ENCODE measurements at places on chromosomes 2 and 18. TPM values are rescaled to one million over a fixed set of nuclear protein-coding genes. Genes with fewer than 3 reads are reported as not detected.

Gene B3GNT7
- total RNA-seq = 1.7 TPM

Gene LYG2
- not detected for total RNA-seq

Gene NXPH2
- 1.0 TPM for total RNA-seq

Gene RELCH
- total RNA-seq = 26.6 TPM

Gene TLX2
- total RNA-seq = not detected

Gene SERPINB12
- total RNA-seq = not detected

DNA sequence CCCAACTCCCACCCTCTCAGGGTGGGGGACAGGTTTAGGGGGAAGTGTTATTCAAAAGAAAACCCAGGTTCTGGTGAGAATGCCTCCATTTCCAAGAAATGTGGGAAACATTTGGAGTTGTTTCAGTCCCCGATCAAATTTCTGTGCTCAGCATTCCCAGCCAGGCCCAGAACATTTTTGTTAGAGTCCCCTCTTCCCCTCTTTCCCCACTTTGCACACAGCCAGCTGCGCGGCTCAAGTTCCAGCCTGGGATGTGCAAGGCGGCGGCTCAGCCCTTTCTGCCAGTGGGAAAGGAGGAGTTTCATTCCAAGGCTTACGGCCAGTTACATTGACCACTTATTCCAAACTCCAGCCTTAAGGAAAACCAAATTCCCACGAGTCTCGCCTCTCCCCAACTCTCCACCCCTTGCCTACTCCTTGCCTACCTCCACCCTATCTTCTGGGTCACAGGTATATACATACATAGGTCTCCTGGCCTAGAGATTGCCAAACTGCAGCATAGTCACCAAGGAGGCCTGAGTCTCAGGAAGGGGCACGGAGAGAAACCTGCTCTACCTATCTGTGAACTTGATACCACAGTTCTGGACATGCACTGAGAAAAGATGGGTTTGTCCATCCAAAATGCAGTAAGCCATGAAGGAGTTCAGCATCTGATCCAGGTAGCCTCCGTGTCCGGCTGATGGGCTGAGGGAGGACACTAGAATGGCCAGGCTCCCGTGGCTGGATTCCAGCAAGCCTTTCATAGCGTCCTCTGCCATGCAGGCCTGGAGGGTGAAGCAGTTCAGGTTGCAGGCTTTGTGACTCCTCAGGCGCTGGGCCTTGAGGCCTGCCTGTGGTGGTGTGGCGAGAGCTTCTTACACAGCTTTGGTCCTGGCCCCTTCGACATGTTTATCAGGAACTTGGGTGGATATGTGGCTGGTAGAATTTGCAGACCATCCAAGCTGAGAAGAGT is 154.5 kb downstream of the ZFP36L2 start:
- no peak overlapping the region for H3K27ac ChIP-seq
- no peak overlapping the region for H3K4me3 ChIP-seq
- H3K27me3 ChIP-seq = peaks cover 5% of the 10 kb centered on the region
- H3K36me3 ChIP-seq = no peaks in the 10 kb centered on the region

DNA sequence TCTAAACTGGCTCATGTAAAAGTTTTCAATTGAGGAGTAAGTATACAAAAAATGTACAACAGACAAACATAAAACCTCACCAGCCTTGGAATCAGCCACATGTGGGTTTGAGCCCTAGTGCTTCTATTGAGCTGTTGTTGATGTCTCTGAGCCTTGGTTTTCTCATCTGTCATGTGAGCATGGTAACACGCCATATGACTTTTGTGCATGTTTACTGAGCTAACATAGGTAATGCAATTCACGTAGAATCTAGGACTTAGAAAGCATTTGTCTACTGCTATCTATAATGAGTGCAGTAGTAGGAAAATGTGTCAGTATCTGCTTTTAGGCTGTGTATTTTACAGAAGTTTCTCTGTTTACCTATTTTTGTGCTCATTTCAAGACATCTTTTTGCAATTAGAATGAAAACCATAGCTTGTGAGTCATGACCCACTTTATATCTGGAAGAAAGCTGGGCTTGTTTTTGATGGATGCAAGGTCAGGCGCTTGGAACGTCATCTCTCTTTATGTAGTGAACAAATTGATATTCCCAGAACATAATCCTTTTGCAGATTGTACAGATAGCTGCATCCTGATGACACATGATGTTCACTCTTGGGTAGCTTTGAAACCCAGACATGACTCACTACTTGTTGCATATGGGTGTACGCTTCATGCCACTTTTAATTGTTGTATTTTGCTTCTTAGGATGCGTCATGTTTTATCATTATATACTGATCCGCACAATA is 94.3 kb downstream of the RNF144A start:
- peak overlapping the region; percentile 7 for H3K4me3 ChIP-seq
- H3K27me3 ChIP-seq = no peaks in the 10 kb centered on the region
- peaks cover 71% of the 10 kb centered on the region for H3K4me1 ChIP-seq
- DNase-seq = peak; percentile 100
- peak overlapping the region; percentile 97 for H3K27ac ChIP-seq

DNA sequence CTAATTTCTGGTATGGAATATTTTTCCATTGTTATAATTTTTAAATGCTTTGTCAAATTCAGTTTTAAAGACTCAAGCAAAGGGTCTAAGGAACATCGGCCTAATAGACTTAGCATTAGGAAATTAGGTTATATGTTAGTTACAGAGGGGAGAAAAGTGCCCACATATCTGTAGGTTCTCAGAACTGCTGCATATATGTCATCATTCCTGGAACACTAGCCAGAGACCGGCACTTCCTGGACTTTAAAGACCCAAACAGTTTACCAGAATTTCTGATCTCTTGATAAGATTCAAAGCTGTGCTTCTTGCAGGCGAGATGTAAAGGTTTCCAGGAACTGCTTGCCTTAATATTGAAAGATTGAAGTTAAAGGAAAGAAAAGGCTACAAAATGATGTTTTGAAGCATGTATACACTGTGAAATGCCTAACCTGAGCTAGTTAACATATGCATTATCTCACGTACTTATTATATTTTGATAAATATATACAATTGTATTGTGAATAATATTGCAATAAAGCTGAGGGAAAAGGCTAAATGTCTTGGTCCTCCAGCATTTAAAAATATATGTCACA is 993.6 kb downstream of the LRP1B start:
- H3K4me3 ChIP-seq = no peak overlapping the region
- no peak overlapping the region for H3K27ac ChIP-seq
- no peak for DNase-seq
- no peaks in the 10 kb centered on the region for H3K36me3 ChIP-seq

- no peaks in the 10 kb centered on the region for H3K36me3 ChIP-seq
- DNase-seq = no peak
- no peak overlapping the region for H3K4me3 ChIP-seq
- no peak overlapping the region for H3K27ac ChIP-seq
Observed at GRCh38 chr2:56148825-56149224, 35.0 kb upstream of the CCDC85A start.

- no peaks in the 10 kb centered on the region for H3K27me3 ChIP-seq
- peak overlapping the region; percentile 84 for H3K4me3 ChIP-seq
- peak; percentile 32 for DNase-seq
- no peaks in the 10 kb centered on the region for H3K36me3 ChIP-seq
Observed at GRCh38 chr18:36829362-36830157, 633 bp downstream of the KIAA1328 start.

- DNase-seq = no peak
- no peak overlapping the region for H3K4me3 ChIP-seq
- H3K27ac ChIP-seq = no peak overlapping the region
- no peaks in the 10 kb centered on the region for H3K27me3 ChIP-seq
Observed at GRCh38 chr2:199987586-199987985, 32.2 kb downstream of the MAIP1 start.

DNA sequence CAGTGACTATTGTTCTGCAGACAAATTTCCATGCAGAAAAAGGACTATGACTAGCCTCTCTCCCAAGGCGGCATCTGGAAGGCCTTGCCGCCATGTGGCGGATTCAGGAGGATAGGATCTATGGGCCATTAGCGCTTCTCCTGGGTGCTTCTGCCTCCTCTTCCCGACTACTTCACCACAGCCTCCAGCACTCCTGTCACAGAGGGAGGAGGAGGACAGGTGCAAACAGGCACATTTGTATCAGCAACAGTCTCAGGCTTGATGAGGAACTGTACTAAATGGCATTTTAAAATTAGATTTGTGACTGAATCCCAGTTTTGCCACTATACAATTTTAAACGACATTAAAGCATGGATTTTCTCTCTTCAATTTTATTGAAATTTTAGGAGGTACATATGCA is 114.9 kb downstream of the NOL10 start:
- peaks cover 5% of the 10 kb centered on the region for H3K4me1 ChIP-seq
- no peak overlapping the region for H3K4me3 ChIP-seq
- DNase-seq = no peak
- H3K36me3 ChIP-seq = peaks cover 24% of the 10 kb centered on the region

- H3K27ac ChIP-seq = no peak overlapping the region
- DNase-seq = no peak
- peaks cover 8% of the 10 kb centered on the region for H3K27me3 ChIP-seq
- H3K4me3 ChIP-seq = no peak overlapping the region
Observed at GRCh38 chr2:68839260-68839833, 31.9 kb downstream of the BMP10 start.

DNA sequence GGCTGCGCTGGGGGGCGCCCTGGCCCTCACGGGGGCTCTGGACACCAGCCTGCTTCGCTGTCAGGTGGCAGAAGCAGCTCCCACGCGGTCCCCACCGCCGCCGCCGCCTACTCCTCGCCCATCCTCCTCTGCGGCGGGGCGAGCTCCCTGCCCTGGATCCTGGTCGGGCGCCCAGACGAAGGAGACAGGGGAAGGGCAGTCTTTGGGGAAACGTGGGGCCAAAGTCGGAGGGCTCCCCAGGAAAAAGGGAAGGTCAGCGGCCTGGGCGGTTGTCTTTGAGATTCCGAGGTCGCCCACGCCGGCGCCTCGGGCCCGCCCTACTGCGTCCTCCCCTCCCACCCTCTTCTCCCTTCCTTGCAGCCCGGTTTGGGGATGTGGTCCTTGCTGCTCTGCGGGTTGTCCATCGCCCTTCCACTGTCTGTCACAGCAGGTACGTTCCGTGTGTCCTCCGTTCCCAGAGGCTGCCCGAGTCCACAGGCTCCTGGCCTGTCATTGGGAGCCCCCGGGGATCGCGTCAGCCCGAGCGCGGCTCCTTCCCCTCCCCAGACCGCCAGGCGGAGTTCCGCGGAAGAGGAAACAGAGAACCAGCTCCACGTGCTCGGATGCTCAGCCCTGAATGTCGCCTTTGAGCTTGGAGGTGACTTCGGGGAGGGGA is 800 bp downstream of the IL1RL2 start:
- H3K4me3 ChIP-seq = peak overlapping the region; percentile 62
- H3K36me3 ChIP-seq = no peaks in the 10 kb centered on the region
- DNase-seq = peak; percentile 37
- H3K27me3 ChIP-seq = no peaks in the 10 kb centered on the region
- peaks cover 6% of the 10 kb centered on the region for H3K4me1 ChIP-seq

DNA sequence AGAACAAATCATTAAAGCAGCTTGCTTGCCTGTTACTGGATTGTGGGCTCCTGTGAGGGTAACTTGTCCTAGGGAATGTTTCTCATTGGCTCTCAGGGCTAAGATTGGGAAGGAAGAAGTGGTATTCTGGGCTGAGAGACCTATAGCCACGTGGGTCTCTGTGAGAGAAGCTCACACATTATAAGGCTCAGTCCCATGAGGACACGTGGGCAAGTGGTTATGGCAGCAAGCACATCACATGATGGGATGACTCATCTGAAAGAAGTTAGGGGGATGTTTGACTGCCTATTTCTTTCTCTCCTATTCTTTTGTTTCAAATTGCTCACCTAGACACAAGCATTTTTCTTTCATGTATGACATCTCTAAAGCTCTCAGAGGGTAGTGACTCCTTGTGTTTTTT is 418.0 kb upstream of the ST6GAL2 start:
- no peaks in the 10 kb centered on the region for H3K4me1 ChIP-seq
- no peaks in the 10 kb centered on the region for H3K36me3 ChIP-seq
- no peak overlapping the region for H3K4me3 ChIP-seq
- DNase-seq = no peak
- H3K27ac ChIP-seq = no peak overlapping the region

DNA sequence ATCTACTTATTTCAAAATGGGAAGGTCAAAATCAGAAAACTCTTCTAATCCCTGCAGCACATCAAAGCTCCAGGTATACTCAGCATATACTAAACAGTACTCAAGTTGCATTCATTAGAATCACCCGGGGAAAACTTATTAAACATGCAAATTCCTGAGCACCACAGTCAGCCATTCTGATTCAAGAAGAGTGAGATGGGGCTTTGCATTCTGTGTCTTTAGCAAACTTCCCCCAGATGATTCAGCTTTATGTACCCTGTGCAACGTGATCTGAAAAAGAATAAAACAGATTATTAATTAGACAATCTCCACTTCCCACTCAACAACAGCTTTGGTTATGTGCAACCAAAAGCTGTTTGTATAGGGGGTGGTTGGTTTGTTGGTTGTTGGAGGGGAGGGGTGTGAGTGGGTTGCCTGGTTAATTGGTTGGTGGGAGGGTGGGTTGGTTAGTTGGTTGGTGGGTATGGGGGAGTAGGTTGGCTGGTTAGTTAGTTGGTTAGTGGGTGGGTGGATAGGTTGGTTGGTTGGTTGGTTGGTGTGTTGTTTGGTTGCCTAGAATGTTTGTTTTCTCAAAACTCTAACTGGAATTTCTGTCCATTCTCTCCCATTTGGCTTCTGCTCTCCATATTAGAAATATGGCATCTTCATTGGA is 112.5 kb upstream of the AGAP1 start:
- no peak overlapping the region for H3K27ac ChIP-seq
- H3K4me3 ChIP-seq = no peak overlapping the region
- H3K36me3 ChIP-seq = no peaks in the 10 kb centered on the region
- peaks cover 6% of the 10 kb centered on the region for H3K4me1 ChIP-seq

GRCh38 chr2:120626566-120626965 is 109.1 kb upstream of the GLI2 start:
- H3K4me1 ChIP-seq = no peaks in the 10 kb centered on the region
- H3K4me3 ChIP-seq = no peak overlapping the region
- no peak overlapping the region for H3K27ac ChIP-seq
- no peaks in the 10 kb centered on the region for H3K36me3 ChIP-seq

- peaks cover 2% of the 10 kb centered on the region for H3K36me3 ChIP-seq
- H3K4me3 ChIP-seq = no peak overlapping the region
Observed at GRCh38 chr2:74105413-74105812, 42.3 kb downstream of the BOLA3 start.

DNA sequence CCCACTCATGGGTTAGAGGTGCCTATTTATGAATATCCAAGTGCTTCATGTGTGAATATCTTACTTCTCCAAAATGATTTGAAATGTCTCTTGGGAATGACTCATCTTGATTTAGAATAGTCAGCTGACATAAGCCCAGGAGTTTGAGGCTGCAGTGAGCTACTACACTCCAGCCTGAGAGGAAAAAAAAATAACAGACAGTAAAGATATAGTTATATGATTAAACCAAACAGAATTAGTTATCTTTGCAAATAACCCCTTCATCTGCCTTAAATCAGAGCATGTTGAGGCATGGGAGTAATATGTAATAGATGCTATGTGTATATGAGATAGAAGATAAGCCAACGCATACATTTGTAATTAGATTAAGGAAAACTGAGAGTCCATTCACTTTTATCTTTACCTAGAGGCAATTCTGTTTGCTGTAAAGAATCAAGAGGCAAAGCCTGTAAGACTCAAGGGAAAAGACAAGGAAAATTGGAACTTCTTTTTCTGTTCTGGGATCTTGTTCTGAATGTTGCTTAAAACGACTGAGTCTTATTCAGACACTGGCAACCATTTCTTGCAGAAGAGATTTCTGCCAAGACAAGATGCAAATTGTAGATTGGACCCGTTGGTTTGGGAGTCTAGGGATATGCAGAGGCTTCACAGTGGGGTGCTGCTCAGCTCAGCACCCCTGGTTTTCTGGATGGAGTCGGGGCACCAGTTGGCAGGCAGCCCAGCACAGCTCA is 104.4 kb downstream of the LIPG start:
- H3K4me1 ChIP-seq = peaks cover 14% of the 10 kb centered on the region
- H3K36me3 ChIP-seq = no peaks in the 10 kb centered on the region
- DNase-seq = peak; percentile 53
- no peak overlapping the region for H3K27ac ChIP-seq
- H3K4me3 ChIP-seq = no peak overlapping the region
